Uterus (tissue), 4 donors: ENCODE measurements at places on chromosomes 2 and 18. TPM values are rescaled to one million over a fixed set of nuclear protein-coding genes. Genes with fewer than 3 reads are reported as not detected.

The LRATD1 gene
- 10.2 TPM for total RNA-seq

The ALPP gene
- total RNA-seq = not detected

The ODC1 gene
- total RNA-seq = 59.6 TPM

The PAX8 gene
- total RNA-seq = 6.4 TPM

DNA sequence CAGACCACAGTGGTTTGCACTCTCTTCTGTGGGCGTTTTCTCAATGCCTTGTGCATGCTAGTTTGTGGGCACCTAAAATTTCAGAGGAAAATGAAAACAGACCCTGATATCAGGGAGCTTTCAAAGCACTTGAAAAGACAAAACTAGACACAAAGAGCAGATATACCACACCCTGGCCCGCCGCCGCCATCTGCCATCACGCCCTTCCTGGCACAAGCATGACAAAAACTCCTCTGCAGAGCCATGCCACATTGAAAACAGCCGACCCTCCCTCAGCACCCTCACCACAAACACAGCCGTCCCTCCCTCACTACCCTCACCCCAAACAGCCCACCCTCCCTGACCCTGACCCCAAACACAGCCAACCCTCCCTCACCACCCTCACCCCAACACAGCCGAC lies 84.8 kb upstream of the RAB6C start:
- DNase-seq = no peak

DNA sequence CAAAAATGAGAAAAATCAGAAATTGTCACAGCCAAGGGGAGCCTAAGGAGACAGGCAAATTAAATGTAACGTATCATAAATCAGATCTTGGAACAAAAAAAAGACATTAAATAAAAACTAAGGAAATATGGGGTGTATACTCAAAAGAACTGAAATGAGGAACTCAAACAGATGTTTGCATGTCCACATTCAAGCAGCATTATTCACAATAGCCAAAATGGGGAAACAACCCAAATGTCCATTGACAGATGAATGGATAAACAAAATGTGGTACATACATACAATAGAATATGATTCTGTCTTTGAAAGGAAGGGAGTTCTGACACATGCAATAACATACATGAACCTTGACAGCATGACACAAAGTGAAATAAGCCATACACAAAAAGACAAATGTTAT lies 155.8 kb upstream of the KLF7 start:
- no peak for DNase-seq

DNA sequence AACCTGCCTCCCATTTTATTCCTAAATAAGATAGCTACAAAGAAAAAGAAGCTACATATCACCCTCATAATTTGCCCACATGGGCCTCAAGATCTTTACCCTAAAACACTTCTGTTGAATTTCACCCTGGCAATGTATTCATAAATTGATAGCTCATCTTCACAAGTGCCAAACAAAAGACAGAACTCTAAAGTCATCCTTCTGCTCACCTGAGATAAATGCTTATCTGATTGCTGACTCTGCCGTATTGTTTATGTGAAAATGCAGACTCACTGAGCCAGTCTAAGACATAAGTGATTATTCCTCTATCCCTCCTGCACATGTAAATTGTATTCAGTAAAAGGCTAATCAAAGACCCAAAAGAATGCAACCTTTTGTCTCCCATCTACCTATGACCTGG lies 2.0 kb downstream of the RDH14 start:
- DNase-seq = no peak

DNA sequence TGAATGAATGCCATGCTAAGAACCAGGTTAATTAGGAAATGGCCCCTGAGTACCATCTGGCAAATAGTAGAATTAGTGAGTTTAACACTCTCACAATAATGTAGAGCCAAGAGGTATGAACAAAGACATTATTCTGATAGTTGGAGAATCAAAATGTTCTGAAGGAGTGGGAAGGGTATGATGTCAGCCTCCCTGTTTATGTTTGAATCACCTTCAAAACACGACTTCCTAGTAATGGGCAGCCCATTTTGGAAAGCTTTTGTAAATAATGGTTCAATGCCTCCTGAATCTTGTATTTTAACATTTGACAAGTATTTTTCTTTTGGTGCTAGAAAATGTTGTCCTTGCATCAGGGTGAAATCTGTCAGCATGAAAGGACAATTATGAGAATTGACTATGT lies 108.3 kb downstream of the DSEL start:
- DNase-seq = no peak

DNA sequence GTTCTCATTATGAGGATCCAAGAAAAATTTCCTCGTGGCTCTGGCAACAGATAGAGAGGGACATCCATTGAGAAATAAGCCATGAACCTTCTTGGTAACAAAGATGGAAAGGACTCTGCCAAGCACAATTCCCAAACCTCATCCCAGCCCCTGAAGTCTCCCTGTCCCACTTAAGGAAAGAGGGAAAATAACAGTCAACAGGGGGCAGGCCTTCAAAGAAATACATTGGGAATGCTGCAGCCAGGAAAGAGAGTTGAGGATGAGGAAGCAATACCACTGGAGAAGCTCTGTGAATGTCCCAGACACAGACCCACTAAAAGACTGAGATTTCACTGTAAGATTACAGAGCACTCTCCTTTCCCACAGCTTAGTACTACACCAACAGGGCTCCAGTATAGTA lies 93.2 kb downstream of the CD226 start:
- no peak for DNase-seq

DNA sequence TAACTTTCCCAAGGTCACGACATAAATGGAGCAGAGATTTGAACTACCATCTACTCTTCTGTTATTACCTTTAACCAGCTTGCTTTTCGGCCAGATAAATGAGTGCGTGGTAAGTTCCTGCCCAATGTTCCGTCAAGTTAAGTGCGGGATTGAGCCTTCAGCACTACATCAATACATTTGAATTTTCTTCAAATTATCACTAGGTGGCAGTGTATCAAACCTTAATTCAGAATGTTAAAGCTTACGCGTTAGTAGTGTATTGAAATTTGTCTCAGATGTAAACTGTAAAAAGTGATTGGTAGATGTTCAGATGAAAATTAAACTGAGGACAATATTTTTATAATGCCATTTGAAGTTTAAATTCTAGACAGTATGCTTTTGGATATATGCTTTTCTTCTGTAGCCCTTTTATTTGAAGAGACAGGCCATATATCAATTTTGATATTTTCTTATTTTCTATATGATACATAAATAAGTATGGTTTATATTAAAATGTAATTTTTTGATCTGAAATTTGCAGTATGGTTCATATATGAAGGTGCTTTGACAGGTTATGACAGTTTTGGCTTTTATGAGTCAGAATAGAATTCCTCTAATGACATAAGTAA lies 681.3 kb downstream of the ADCYAP1 start:
- no peak for DNase-seq

DNA sequence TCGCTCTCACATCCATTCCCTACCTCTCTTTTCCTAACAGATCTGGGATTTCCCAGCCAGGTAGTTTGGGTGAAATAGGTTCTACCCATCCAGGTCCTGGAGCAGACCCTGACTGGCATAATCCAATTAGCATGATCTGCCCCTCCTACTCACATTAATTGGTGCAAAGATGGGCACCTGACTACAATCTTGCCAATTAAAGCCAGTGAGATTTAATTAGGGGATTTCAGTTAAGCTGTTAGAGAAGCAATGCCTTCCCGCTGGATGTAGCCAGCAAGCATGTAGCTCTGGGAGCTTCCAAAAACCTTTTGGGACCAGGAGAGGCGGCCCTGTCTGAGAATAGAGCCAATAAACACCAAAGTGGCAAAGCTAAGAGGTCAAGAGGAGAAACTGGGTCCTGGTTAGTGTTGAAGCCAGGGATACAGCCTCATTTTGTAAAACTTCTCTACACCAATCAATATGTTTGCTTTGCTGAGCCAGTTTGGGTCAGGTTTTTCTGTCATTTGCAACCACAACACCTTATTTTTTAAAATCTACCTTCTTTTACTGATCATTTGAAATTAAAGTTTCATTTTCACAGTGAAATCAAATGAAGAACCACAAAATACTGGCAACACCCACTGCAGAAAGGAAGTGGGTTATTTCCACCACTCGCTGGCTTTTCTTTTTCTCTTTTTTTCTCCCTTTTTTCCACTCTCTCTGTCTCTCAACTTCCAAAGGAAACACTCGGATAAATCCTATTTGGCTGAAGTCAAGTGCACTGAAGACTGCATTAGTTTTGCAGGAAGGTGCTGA lies 3.2 kb upstream of the TTC39C start:
- DNase-seq = no peak

DNA sequence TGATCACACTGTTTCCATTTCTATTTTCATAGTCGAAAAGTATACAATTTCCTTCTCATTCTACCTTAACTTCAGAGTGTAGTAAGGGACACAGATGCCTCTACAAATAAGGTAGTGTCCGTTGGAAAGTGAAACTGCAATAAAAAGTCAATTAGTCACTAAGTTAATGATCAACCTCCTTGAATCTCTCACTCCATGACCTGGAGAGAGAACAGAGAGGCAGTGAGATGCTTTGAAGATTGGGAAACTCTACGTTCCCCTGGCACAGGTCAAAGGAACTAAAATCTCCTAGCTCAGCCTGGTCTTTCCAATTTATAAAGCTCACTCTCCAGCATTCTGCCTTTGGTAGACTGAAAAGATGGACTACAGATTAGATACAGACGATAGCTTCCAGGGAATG lies 153.8 kb upstream of the ACAA2 start:
- no peak for DNase-seq
